CD8-positive, alpha-beta memory T cell (primary cell): ENCODE measurements at places on chromosomes 11 and 22. TPM values are rescaled to one million over a fixed set of nuclear protein-coding genes. Genes with fewer than 3 reads are reported as not detected.
A peak's percentile ranks its signal among the peaks of the same experiment; 100 is the strongest.

Gene MRPL40
- 48.6 TPM for total RNA-seq

Gene SYT9
- not detected for total RNA-seq

Gene SYT8
- not detected for total RNA-seq

Gene CRYBB3
- total RNA-seq = 0.26 TPM

Gene BTBD18
- total RNA-seq = not detected

- no peak for DNase-seq
Observed at GRCh38 chr11:42205518-42205917, 746.1 kb upstream of the LRRC4C start.

DNA sequence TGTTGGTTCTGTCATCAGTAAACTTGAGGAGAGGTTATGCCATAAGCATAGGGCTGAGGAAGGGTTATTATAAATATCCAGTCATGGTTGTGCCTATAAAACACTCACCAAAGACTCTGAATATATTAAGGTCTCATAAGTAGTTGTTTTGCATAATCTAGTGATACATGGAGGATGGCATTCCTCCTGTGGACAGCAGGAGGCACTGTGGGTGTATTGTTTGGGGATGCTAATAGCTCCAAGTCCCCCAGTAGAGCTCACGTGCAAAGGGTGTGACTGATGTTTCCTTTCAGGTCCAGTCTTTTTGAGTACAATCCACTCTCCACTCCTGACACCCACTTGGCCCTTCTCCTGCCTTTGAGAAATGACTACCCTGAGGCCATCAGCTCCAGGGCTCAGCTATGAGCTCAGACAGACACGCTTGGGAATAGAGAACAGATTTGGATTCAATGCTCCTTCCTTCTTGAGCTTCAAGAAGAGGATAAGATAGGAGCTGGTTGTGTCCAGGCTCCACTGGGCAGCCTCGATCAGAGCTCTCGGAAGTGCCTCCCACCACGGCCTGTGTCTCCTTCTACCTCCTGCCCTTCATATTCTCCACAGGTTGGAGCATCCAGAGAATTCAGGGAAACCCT, 85.2 kb upstream of the IGLL5 start:
- DNase-seq = peak; percentile 52

DNA sequence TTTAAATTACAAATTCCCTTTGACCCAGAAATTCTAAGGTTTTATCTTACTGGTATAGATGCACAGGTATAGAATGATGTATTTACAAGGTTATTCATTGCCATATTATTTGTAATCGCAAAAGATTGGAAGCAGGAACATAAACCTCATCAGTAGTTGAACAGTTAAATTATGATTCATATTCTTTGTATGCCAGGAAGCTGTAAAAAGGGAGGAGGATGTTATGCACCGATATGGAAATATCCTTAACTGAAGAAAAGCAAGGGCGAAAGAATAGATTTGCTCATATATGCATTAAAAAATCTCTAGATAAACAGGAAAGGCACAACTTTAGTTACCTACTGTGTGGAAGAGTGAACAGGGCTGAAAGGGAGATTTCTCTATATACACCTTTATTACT, 36.7 kb downstream of the PPFIA1 start:
- no peak for DNase-seq

- DNase-seq = no peak
Observed at GRCh38 chr22:29697853-29698598, 21.8 kb upstream of the CABP7 start.

DNA sequence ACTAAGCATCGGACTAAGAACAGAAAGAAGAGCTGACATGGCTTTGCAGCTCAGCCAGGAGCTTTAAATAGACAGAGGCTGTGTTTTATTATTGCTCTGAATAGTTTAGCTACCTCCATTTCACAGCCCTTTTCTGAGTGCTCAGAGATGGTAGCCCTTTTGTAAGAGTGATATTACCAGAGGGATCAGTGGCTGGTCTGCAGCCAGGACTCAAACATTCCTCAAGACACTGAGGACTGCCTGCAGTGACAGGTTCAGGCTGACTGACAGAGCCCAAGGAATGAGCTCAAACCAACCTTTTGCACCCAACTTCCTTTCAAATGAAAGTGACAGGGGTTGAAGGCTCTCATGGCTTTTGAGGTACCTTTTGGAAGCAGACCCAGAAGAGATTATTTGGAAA, 189.0 kb downstream of the DDX10 start:
- DNase-seq = no peak

DNA sequence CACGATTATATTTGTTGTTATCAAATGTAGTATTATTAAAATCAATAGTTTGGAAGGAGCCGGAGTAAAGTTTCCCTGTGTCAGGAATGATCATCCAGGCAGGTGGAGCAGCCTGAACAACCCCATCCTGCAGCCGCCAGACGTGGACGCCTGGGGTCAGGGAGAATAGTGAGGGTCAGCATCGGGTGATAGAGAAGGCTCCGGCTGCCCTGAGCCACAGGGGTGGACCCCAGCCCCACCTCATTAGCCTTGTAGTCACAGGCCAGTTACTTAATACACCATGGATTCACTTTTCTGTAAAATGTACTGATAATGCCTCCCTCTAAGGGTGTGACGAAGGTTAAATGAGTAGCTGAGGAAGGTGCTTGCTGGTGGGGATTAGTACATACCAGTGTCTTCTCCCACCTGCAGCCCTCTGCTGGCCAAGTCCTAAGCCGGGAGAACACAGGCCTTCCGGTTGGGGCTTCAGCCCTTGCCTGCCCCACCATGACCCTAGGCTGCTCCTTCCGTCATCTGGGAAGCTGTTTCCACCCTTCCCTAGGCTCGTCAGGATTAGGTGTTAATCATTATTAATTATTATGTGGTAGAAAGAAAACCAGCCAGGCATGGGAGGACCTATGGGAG, 14.9 kb downstream of the TMEM121B start:
- DNase-seq = peak; percentile 43

GRCh38 chr11:76810151-76810853, 27.1 kb downstream of the TSKU start:
- no peak for DNase-seq

DNA sequence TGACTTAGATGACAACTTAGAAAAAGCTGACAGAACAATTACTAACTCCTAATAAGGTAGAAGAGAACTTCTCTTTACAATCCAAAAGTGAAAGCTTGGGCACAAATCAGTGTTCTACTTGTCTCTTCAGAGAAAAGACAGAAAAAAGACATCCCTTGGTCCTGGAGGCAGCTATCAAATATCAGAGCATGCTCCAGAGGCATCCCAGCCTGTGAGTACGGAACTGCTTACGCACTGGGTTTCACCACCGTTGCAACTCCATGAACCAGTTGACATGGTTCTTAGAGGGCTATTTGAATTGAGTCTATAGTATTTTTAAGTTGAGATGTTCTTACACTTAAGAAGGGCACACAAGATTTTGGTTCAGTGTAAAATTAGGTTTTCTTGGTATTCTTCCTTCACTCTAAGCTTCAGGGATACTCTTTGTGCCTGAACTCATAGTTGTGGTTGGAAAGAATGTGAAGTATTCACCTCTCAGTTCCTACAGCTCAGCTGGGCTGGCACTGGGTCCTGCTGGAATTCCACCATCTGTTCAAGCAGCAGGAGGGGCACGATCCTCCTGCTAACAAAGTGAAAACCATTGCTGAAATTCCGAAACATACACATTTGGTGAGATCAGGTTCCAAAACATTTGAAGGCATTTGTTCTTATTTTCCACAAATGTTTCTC, 6.3 kb downstream of the AKIP1 start:
- no peak for DNase-seq

DNA sequence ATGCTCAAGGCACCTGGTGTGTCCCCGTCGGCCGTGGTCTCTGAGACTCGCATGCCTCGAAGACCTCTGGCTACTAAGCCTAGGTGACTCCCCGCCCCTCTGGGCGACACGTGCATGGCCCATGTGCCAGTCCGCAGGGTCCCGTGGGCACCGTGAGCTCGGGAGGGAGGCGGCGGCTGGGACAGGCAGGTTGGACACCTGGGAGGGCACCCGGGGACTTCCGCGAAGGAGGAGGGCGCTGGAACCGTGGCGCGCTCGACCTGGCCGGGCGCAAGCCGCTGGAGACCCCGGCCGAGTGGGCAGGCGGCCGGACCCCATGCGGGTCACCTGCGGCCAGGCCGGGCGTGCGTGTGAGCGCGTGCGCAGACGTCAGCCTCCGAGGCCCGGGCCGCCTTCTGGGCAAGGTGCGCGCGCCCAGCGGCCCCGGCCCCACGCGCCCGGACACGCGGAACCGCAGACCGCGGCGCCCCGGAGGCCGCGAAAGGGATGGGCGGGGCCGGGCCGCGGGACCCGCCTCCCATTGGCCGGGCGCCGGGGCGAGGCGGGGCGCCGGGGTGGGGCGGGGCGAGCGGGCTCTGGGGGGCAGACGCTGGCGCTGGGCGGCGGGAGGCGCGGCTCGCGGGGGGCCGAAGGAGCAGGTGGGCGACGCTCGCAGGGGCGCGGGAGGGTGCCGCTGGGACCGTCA, 579 bp upstream of the RASD2 start:
- peak; percentile 66 for DNase-seq

GRCh38 chr11:68457216-68457897, 3.2 kb upstream of the PPP6R3 start:
- no peak for DNase-seq

DNA sequence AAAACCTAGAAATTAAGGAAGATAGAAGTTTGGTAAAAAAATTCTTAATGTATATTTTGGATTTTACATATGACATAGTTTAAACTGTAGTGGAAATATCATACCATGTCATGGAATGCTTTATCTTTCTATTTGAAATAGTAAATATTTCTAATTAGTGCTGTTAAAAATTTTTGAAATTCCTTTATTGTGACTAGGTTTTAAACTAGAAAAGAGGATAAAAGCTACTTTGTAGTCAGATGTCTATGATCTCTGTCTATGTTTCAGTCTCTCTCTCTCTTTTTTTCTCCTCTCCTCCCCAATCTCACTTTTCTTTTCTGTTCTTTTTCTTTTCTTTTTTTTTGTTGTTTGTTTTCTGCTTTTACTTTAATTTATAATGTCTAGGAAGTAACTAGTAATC, 226.2 kb downstream of the TMEM135 start:
- DNase-seq = no peak

DNA sequence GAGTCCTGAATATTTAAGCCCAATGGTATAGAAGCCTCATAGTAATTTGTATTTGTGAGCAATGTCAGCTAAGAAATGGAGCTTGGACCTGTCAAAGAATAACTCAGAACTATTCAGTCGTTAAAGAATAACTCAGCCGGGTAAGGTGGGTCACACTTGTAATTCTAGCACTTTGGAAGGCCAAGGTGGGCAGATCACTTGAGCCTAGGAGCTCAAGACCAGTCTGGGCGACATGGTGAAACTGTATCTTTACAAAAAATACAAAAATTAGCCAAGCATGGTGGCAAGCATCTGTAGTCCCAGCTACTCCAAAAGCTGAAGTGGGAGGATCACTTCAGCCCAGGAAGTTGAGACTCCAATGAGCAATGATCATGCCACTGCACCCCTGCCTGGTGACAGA, 1526.5 kb downstream of the LRRC4C start:
- DNase-seq = no peak

- DNase-seq = no peak
Observed at GRCh38 chr11:132312161-132312560, 941.7 kb downstream of the NTM start.

- no peak for DNase-seq
Observed at GRCh38 chr11:43576803-43577521, 103.6 kb upstream of the HSD17B12 start.

DNA sequence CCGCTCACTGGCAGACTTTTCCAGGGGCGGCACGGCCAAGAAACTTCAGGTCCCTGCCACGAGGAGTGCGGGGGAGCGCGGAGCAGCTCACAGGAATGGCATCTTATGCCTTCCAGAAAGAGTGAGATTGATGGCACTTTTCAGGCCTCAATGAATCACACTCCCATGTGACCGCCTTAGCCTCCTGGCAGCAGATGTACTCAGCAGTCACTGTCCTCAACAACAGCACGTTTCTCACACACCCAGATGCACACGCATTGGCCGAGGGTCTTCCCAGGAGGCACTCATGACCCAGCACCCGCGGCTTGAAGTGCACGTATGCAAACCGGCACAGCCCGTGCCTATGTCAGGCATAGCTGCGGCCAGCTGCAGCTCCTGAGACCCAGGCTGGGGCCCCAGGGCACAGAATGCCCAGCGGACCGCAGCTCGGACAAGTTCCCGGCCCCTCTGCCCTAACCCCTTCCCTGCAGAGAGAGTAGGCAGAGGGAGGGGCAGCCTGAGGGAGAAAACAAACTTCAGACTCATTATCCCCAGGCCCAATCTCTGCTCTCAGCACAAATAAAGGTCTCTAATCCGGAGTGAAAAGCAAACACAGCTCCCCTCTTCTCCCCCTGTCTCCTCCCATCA, 48.3 kb downstream of the RPUSD4 start:
- no peak for DNase-seq

DNA sequence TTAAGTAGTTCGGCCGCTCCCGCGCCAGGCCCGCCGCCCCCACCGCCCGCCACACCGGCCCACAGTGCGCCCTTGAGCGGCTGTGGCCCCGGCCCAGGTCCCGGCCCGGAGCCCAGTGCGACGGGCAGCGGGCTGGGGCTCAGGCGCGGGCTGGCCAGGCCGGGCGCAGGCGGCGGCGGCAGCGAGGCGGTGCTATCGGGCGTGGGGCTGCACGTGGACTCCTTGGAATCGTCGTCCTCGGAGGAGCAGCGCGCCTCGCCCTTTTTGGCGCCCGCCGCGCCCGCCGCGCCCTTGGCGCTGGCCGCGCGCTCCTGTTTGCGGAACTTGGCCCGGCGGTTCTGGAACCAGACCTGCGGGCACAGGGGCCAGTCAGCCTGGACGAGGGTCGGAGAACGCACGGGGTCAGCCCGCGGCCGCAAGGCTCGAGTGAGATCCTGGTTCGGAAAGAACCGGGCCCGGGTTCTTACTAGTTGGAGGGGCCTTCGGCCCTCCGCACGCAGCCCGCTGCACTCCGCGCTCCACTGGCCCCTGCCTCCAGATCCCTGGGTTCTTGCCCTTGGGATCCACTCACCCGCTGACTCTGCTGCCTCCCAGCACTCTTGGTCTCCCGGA, 4.0 kb downstream of the PHOX2A start:
- DNase-seq = no peak

- no peak for DNase-seq
Observed at GRCh38 chr11:12459865-12460444, 82.6 kb downstream of the PARVA start.

DNA sequence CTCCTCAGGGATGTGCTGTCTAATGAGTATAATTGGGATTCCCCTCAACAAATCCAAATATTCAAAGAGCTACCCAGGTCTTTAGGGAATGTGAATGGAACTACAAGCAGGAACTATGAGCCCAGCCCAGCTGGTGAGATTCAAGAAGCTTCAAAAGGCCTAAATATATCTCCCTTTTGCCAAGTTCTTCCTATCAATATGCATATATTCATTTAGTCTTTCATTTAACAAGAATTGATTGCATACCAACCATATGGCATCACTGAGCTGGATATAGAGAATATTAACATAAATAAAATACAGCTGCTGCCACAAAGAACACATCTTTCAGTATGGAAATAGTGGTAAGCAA, 58.9 kb upstream of the PRSS23 start:
- DNase-seq = no peak

DNA sequence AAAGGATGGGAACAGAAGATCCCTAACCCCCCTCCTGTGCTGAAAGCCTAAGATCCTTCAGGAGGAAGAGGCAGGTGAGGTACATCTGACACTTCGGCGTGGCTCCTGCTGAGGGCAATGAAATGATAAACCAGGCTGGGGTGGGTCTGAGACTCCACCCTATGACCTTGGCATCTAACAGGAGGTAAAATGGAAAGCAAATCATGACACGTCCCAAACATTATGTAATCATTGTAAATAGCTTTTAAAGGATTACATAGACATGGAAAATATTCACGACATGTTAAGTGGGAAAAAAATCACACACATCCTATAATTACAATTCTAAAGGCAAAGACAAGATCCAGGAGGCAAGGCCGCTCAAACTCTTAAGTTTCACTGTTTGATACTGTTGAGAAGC, 70.5 kb downstream of the LINC01488 start:
- DNase-seq = no peak

GRCh38 chr11:57172031-57172430, 9.7 kb upstream of the LRRC55 start:
- DNase-seq = no peak
